ENCODE measurements at places on chromosomes 12 and 14.

DNA sequence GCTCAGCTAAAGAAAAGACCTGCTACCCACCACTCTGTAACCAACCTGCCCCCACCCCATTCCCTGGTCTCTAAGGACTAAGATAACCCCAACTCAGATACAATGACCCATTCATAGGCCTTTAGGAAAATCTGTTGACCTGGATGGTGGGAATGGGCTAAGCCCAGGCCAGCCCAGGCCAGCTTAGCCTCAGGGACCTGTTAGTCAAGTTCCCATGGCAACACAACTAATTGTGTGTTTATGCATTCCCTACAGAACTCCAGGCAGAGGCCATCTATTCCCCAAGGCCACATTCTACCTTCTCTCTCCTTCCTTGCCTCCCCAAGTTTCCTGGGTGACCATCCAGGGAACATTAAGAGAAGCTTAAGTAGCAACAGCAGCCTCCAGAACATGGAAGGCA lies 16.1 kb upstream of the KRT8 start:
- DNase-seq, result no peak

GRCh38 chr14:101961746-101962502 lies 2.4 kb upstream of the DYNC1H1 start:
- no peak for DNase-seq

DNA sequence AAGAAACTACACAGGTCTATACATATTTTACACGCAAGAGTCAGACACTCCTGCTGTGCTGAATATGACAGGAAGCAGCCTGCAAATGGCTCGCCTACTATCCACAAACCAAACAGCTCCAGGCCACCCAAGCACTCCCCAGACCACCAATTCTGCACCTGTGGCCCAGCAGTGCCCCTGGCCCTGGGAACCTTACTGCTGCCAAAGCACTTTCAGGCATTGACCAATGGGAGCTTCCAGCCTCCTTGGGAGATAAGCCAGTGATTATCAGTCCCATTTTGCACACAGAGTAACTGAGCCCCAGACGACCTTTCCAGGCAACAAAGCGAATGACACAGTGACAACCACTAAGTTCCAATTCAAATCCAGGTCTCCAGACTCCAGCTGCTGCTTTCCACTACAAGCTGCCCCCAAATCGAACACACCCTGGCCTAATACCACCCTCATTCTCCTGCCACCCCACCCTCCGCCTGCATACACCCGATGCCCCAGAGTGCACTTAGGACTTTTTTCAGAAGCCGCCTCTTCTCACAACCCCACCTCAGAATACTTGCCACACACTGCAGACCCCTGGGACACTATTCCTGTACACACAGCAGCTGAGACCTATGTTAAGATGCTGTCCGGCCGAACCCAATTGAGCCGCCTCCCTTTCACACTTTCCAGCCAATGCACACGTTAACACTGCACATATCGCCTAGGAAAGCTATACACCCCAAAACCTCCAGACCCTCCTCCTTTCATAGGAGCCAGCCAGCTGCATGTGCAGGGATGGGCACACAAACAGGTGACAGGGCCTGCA lies 126.1 kb upstream of the PRMT8 start:
- DNase-seq, result no peak

DNA sequence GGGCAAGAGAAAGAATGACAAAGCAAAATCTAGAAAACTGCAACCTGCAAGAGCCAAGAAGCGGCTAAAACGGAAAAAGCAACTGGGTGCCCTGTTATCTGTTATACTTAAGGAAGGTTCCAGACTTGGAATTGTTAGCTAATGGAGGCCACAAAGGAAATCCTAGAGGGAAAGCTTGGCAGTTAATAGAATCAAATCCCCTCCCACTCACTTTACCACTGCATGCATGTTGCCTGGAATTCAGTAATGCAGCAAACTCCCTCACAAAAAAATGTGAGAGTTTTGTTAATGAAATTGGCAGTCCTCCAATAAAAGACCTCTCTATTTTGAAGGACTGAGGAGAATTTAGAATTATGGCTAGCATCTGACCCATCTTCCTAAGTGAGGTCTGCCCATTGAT lies 164.2 kb upstream of the SOX5 start:
- no peak for DNase-seq

GRCh38 chr12:52650520-52651081 lies 1.4 kb downstream of the KRT2 start:
- DNase-seq, result no peak

DNA sequence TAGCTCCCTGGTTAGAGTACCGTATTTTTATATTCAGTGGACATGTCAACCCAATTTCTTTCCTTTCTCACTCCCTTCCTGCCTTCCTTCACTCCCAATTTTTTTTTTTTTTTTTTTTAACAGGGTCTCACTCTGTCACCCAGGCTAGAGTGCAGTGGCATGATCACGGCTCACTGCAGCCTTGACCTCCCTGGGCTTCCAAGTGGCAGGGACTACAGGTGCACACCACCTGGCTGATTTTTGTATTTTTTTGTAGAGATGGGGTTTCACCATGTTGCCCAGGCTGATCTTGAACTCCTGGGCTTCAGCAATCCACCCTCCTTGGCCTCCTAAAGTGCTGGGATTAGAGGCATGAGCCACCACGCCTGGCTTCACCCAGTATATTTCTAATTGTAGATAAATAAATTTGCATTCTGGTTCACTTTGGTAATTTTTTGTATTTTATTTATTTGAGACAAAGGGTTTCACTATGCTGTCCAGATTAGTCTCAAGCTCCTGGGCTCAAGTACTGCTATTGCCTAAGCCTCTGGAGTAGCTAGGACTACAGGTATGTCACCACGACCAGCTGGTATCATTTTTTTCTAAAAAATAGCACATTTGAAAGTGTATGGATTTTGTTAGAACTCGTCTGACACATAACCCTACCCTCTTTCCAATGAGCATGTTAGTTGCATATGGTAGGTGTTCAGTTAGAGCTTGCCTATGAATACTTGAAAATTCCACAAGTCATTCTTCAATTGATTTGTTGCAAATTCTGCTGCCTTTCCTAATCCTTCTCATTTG lies 15.7 kb downstream of the SLC38A2 start:
- DNase-seq, result no peak

DNA sequence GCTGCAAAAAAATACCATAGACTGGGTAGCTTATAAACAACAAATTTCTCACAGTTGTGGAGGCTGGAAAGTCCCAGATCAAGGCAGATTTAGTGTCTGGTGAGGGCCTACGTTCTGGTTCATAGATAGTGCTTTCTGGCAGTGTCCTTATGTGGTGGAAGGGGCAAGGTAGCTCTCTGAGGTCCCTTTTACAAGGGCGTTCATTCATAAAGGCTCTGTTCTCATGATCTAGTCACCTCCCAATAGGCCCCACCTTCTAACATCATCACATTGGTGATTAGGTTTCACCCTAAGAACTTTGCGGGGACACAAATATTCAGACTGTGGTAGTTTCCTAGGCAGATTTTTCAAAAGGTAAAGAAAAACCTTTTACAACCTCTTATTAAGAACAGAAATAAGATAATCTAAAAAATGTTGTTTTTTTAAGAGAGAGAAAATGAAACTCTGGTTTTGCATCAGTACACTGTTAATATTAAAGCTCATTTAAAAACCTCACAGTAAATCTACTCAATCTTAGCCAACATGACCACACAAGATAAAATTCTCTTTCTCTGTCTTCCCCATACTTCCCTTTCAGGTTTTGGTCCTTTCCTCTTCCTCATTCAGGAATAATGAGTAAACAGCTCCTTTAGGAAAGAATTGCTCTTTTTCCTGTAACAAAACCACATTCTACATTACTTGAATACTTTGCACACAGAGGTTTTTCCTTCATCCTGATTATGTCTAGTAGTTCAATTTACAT lies 117.5 kb downstream of the UNC79 start:
- no peak for DNase-seq

- no peak for DNase-seq
Measured at GRCh38 chr12:94481734-94482133, 22.1 kb upstream of the CEP83 start.

DNA sequence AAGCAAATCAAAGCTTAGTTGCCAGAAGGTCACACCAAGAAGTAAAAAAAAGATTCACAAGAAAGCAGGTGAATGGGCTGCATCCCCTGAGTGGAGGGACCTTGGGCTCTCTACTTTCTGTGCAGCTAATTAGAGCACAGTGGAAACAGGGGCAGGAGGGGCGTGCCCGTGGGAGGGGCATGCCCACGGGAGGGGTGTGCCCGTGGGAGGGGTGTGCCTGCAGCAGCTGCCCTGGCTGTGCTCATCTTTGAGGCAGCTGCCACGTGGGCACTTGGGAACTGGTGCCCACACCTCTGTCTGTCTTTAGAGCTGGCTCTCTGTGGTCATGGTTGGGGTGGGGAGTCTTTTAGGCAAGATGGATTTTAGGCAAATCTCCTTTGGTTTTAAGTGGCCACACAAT lies 60.0 kb downstream of the EML1 start:
- DNase-seq, result no peak

- DNase-seq, result no peak
Measured at GRCh38 chr12:123512838-123513665, 20.5 kb downstream of the RILPL1 start.

- DNase-seq, result no peak
Measured at GRCh38 chr12:116142936-116143898, 134.3 kb downstream of the MED13L start.

DNA sequence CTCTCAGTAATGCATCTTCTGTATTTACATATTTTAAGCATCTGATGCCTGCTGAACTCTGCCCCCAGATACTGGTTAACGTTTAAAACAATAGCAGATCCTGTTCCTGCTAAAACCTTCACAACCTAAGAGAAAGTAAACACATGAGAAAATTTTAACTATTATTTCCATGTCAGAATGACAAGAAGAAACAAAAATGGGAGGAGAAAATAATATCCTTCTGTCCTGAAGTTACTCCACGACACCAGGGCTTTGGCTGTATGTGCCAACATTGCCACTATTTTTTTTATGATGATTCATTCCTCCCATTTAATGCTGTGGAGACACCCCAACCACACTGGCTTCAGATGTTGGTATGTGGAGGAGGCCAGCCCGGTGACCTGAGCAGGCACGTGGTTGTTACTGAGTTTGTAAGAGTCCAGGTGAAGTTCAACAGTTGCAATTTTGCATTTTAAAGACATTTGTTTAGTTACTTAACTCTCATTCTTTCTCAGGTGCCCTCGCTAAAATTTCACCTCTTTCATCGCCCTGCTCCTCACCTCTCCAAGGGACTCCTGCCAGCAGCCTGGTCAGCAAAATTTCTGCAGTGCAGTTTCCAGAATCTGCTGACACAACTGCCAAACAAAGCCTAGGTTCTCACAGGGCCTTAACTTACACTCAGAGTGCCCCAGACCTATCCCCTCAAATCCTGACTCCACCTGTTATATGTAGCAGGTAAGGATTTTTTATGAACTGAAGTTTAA lies 65.5 kb upstream of the SLCO1C1 start:
- no peak for DNase-seq

DNA sequence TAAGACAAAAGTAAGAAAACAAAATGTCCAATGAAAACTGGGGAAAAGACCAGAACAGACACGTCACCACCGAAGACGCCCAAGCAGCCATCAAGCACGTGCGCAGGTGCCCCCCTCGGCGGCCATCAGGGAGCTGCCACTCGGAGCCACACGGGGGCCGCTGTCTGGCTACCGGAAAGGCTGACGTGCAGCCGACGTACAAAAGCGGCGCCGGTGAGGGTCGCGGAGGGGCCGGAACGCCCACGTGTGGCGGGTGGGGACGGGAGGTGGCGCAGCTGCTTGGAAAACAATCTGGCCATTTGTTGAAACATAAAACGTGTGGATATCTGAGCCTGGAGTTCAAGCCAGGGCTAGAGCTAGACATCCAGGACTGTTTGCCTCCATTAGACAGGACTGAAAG lies 60.7 kb downstream of the GALNT9 start:
- no peak for DNase-seq

DNA sequence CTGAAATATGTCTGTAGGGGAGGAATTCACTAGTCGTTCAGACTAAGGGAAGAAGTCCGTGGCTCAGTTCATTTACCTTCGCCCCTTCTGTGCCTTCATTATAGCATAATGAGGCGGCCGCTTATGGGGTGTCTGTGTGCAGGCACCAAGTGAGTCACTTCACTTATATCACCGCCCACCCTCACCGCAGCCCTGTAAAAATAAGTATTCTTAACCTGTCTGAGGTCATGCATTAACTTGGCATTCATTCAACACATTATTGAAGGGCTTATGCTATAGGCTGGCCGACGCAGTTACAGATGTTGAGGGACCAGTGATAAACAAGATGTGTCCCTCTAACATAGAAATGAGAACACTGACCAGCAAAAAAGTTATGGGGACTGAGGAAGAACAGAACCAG lies 47.7 kb upstream of the PTCSC3 start:
- no peak for DNase-seq

- no peak for DNase-seq
Measured at GRCh38 chr12:14252697-14253096, 112.8 kb upstream of the ATF7IP start.

DNA sequence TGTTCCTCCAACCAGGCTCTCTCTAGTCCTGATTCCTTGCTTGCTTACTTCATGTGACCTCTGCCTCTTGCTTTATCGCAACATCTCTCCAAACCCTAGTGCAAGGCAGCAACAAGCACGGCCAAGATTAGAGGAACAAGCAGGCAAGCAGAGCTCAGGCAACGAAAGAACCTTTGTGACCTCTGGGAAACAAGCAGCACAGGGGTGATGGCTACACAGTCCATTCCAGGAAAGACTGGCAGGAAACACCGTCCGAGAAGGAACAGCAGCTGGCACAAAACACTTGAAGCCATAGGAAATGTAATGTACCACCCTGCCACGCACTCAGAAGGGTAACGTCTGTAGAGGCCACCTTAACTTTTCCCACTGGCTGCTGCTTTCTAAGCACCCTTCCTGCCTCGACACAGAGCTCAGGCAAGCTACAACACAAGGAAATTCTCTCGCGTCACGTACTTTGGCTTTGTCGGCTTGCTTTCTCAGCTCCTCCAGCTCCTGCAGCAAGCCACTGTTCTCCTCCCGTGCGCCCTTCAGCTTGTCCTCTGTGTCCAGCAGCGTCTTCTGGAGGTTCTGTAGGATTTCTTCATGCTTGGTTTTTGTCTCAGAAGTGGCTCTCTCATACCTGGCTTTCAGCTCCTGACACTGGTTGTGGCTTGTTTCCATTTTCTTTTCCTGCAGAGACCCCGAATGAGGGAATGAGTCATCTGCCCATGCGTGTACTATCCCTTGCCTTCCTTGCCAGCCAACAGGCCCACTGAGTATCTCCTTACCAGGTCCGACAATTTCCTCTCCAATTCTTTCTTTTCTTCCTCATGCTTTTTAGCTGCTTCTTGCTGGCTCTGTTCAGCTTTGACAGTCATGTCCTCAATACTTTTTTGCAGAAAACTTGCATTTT lies 61.4 kb upstream of the VPS33A start:
- DNase-seq, result no peak

Data from NCI-H2107 (cell line).